Mesothelial cell of epicardium (in vitro differentiated cells): ENCODE measurements at places on chromosomes 5 and 9. TPM values are rescaled to one million over a fixed set of nuclear protein-coding genes. Genes with fewer than 3 reads are reported as not detected.

Gene ATOX1
- 92.6 to 101 TPM (median 97.1 TPM) in 3 replicates for total RNA-seq

GRCh38 chr5:2007878-2008501 is 125.3 kb upstream of the IRX4 start:
- DNase-seq, result no peak

- DNase-seq, result no peak
Observed at GRCh38 chr5:150255659-150256409, 33.7 kb downstream of the CAMK2A start.

Gene TTC16
- 0.07 TPM in 1 of 3 replicates, not detected in the others for total RNA-seq
